Esophagus muscularis mucosa (tissue), 4 donors: ENCODE measurements at places on chromosomes 2 and 18. TPM values are rescaled to one million over a fixed set of nuclear protein-coding genes. Genes with fewer than 3 reads are reported as not detected.

DNA sequence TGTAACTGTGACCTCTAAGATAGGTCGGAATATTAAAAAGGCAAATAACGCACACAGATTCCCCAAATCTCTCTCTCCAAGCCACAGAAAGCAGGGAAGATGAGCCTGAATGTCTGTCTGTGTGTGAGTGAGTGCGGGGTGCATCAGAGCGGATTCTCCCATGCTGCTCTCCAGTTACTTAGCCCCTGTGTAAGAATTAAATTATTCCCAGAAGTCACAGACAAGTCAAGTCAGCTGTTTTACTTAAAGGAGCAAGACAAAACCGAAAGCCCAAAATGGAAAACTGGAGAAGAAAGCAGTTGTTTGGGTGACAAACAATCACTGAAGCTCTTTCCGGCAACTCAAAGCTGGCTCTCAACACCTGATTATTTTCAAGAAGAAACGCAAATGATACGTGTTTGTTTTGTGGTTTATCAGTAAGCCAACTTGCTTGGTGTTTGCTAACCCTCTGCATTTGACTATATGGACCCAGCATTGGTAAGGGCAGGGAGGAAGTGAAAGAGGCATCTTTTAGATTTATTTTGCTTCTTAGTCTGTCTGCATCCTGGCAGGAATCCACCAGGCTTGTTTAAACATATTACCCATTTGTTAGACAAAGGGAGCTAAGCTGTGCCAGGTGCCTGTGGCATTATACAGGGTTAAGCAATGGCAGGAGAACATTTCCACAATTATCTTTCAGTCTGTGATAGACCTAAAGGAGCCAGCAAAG is 121.5 kb upstream of the CREB1 start:
- no peak for DNase-seq
- no peaks in the 10 kb centered on the region for H3K36me3 ChIP-seq
- no peaks in the 10 kb centered on the region for H3K27me3 ChIP-seq
- H3K4me3 ChIP-seq: no peak overlapping the region

DNA sequence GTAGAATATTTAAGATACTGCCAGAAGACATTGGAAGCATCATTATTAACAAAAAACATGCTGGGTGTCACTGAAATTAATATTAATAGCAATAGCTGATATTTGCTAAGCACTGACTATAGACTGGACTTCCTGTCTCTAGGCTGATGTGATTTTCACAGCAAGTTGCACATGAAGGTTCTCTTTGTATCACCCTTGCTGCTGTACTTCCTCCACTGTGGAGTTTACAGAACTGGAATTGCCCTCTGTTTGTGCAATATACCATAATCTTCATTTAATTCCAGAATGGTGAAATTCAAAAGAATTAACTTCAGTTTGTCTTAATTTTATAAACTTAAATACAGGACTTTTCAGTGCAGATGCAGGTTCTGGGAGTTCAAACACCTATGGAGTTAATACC is 585.1 kb downstream of the RNF144A start:
- peaks cover 6% of the 10 kb centered on the region for H3K27me3 ChIP-seq
- no peak for DNase-seq
- H3K4me3 ChIP-seq: no peak overlapping the region
- no peaks in the 10 kb centered on the region for H3K36me3 ChIP-seq
- H3K4me1 ChIP-seq: no peaks in the 10 kb centered on the region
- H3K27ac ChIP-seq: no peak overlapping the region

DNA sequence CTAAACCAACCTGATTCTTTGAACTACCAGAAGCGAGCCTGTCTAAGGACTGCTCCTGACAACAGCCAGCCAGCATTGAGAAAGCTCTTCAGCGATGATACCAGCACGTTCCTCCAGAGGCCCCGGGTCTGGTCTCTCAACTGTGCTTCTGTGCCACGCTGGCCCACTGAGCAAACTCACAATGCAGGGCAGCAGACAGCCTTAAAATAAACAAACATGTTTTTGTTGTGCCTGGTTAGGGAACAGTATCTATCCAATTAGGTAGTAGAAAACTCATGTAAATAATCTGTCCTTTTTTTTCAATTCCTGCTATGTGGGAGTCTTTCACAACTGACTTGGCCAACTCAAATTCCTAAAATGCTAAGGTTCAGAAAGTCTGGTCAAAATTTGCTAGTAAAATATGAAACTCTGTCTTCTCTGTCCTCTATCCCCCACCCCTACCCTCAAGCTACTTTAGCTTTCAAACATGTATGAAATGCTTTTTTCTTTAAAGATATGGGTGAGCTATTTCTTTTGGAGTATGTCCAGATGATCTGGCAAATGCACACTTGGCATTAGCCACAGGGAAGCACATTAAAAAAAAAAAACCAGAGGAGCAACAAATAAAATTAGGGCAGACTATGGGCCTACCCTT is 21.4 kb upstream of the EML4 start:
- no peaks in the 10 kb centered on the region for H3K36me3 ChIP-seq
- no peak for DNase-seq
- peaks cover 12% of the 10 kb centered on the region for H3K4me1 ChIP-seq

GRCh38 chr2:40642237-40642636 is 190.3 kb upstream of the SLC8A1 start:
- no peak for DNase-seq
- no peak overlapping the region for H3K4me3 ChIP-seq
- H3K4me1 ChIP-seq: no peaks in the 10 kb centered on the region

- DNase-seq: peak; percentile 81
- H3K4me3 ChIP-seq: no peak overlapping the region
- no peaks in the 10 kb centered on the region for H3K27me3 ChIP-seq
- H3K27ac ChIP-seq: no peak overlapping the region
These were observed 246.8 kb upstream of the TNP1 start for GRCh38 chr2:217106650-217107014.

DNA sequence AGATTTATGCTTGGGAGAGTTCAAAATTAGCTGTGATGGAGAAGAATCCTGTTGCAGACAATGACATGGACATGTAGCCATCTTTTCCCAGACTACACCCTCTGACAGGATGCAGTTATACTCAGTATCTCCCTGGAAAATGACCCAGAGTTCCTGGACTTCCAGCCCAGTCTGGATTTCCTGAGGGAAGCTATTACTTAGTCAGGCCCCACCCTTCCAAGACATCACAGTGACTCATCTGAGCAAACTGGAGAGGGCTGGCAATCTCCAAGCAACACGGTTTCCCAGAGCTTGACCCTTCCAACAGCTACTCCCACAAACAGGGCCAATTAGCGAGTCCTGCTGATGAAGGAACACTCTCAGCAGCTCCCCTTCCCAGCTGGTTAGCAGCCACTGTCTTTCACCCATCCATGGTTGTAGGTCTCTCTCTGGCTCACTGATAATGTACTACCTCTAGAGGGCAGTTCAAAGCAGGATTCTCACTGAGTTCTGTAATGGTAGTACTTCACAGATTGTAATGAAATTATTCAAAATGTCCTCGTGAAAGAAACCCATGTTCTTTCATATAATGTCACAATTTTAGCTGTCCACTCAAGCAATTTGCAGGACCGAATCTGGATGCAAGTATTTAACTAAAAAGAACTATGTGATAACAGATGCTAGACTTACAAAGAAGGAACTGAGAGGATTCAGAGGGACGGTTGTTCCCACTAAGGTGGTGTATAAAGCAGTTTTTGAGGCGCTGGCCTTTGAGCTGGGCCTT is 110.2 kb downstream of the MDH1 start:
- no peaks in the 10 kb centered on the region for H3K36me3 ChIP-seq
- DNase-seq: no peak
- H3K4me1 ChIP-seq: peaks cover 7% of the 10 kb centered on the region
- no peak overlapping the region for H3K4me3 ChIP-seq

- no peak overlapping the region for H3K4me3 ChIP-seq
- H3K36me3 ChIP-seq: no peaks in the 10 kb centered on the region
- H3K27me3 ChIP-seq: no peaks in the 10 kb centered on the region
- no peak overlapping the region for H3K27ac ChIP-seq
- H3K4me1 ChIP-seq: no peaks in the 10 kb centered on the region
These were observed 22.2 kb upstream of the STK25 start for GRCh38 chr2:241530571-241530970.

GRCh38 chr2:38500283-38500634 is 102.5 kb downstream of the HNRNPLL start:
- no peak for DNase-seq
- H3K4me3 ChIP-seq: no peak overlapping the region
- H3K4me1 ChIP-seq: peaks cover 50% of the 10 kb centered on the region
- no peaks in the 10 kb centered on the region for H3K36me3 ChIP-seq
- peak overlapping the region; percentile 76 for H3K27ac ChIP-seq
- no peaks in the 10 kb centered on the region for H3K27me3 ChIP-seq

DNA sequence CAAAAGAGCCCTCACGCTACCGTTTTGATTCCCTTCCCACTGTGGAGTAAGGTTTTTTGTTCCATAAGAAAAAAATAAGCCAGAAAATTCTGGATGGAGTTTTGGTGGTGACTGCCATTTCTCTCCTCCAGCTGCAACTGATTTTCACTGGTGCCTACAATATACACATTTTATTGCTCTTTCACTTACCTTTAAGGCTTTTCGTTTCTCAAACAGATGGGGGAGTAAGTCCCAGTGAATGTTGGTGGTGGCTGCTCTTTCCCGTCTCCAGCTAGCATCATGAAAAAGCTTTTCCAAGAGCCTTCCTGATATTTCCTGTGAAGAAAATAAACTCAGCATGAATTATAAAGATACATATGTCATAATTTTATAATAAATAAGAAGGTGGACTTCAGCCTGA is 932.5 kb upstream of the PIK3C3 start:
- DNase-seq: no peak
- H3K27ac ChIP-seq: no peak overlapping the region
- no peaks in the 10 kb centered on the region for H3K4me1 ChIP-seq
- H3K27me3 ChIP-seq: no peaks in the 10 kb centered on the region
- H3K36me3 ChIP-seq: no peaks in the 10 kb centered on the region

GRCh38 chr2:78890935-78891334 is 134.6 kb upstream of the REG3G start:
- no peaks in the 10 kb centered on the region for H3K4me1 ChIP-seq
- H3K27ac ChIP-seq: no peak overlapping the region
- no peaks in the 10 kb centered on the region for H3K27me3 ChIP-seq
- DNase-seq: no peak

DNA sequence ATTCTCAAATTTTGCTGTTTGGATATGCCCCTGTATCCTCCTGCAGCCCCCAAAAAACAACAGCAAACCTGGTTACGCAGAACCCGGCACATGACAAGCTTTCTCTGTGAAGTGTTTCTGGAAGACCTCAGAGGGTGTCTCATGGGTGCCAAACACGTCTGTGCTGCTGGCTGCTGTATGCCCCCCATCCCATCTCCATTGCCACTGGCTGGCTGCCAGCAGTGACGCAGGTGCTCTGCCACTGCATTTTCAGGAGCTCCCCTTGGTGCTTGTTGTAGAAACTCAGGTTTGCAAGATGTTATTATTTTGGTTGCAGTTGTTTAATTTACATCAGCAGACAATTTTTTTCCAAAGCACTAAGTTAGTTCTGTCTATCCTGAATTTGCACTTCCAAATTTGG is 166.4 kb upstream of the FANCL start:
- H3K4me1 ChIP-seq: no peaks in the 10 kb centered on the region
- no peak overlapping the region for H3K27ac ChIP-seq
- DNase-seq: no peak

DNA sequence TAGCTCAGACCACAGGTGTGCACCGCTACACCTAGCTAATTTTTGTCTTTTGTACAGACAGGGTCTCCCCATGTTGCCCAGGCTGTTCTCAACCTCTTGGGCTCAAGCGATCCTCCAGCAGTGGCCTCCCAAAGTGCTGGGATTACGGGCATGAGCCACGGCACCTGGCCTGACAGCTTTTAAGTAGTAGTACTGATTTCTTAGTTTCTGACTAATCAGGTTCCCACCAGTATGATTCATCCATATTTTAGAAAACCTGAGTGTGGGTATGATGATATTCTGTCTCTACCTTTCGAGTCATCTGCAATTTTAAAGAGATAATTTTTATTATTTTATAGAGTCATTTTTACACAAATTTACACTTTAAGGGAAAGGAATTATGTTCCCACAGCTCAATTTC is 46.4 kb upstream of the GULP1 start:
- no peak overlapping the region for H3K4me3 ChIP-seq
- DNase-seq: no peak
- no peaks in the 10 kb centered on the region for H3K27me3 ChIP-seq
- no peak overlapping the region for H3K27ac ChIP-seq

DNA sequence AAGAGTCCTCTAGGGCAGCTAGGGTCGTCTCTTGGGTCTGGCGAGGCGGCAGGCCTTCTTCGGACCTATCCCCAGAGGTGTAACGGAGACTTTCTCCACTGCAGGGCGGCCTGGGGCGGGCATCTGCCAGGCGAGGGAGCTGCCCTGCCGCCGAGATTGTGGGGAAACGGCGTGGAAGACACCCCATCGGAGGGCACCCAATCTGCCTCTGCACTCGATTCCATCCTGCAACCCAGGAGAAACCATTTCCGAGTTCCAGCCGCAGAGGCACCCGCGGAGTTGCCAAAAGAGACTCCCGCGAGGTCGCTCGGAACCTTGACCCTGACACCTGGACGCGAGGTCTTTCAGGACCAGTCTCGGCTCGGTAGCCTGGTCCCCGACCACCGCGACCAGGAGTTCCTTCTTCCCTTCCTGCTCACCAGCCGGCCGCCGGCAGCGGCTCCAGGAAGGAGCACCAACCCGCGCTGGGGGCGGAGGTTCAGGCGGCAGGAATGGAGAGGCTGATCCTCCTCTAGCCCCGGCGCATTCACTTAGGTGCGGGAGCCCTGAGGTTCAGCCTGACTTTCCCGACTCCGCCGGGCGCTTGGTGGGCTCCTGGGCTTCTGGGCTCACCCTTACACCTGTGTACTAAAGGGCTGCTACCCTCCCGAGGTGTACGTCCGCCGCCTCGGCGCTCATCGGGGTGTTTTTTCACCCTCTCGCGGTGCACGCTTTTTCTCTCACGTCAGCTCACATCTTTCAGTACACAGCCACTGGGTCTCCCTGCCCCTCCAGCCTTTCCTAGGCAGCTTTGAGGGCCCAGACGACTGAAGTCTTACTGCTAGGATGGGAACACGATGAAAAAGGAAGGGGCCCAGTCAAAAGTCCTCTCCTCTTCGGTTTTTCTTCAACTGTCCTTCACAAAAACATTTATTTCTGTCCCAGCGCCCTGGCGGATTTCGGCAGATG is 8.1 kb downstream of the SIX2 start:
- peaks cover 39% of the 10 kb centered on the region for H3K4me1 ChIP-seq
- H3K27ac ChIP-seq: no peak overlapping the region
- no peak for DNase-seq
- H3K4me3 ChIP-seq: peak overlapping the region; percentile 51
- H3K27me3 ChIP-seq: peaks cover 5% of the 10 kb centered on the region

DNA sequence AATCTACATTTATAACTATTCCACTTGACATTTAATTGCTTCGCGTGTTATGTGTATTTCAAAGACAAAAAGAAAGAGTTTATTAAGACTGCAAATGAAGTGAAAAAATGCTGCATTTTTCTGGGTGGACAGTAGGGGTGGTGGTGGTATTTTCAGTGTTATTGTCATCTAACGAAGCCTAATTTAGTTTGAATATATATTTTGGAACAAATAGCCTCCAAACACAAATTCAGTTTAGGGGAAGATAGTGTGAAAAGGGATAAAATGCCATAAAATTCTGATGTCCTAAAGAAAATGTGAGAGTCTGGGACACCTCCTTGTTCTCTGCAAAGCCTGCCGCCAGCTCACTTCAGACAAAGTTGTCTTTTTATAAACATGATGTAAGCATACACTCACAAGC is 425.1 kb downstream of the NRXN1 start:
- no peaks in the 10 kb centered on the region for H3K27me3 ChIP-seq
- H3K27ac ChIP-seq: no peak overlapping the region
- no peaks in the 10 kb centered on the region for H3K36me3 ChIP-seq
- no peak overlapping the region for H3K4me3 ChIP-seq
- no peaks in the 10 kb centered on the region for H3K4me1 ChIP-seq

Gene SERPINB10
- 2.3 TPM for total RNA-seq

Gene OSR1
- 50.3 TPM for total RNA-seq

Gene PECR
- total RNA-seq: 3.3 TPM

Gene SNRNP27
- 53.8 TPM for total RNA-seq

Gene RNF125
- total RNA-seq: 5.0 TPM

Gene INHBB
- 13.9 TPM for total RNA-seq

Gene GKN2
- total RNA-seq: not detected

Gene SLC5A7
- 3.0 TPM for total RNA-seq

Gene DUSP11
- 20.3 TPM for total RNA-seq
